ENCODE measurements at places on chromosomes 2 and 18.
A peak's percentile ranks its signal among the peaks of the same experiment; 100 is the strongest.

DNA sequence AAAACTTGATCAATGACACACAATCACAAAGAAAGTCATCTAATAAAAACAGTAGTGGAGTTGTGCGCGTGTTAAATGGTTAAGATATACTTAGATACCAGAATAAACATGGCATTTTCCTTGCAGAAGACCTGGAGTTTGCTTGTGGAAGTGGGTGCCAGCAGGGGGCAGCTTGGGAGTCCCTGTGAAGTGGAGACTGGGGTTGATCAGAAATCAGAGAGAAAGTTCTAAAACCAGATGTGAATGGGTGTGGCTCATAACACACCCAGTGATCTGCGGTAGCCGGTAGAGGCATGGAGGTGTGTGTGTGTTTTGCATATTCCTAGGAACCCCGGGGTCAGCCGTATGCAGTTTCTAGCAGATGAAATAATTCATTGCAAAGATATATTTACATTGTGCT, 300.1 kb upstream of the TRIB2 start:
- DNase-seq: no peak

DNA sequence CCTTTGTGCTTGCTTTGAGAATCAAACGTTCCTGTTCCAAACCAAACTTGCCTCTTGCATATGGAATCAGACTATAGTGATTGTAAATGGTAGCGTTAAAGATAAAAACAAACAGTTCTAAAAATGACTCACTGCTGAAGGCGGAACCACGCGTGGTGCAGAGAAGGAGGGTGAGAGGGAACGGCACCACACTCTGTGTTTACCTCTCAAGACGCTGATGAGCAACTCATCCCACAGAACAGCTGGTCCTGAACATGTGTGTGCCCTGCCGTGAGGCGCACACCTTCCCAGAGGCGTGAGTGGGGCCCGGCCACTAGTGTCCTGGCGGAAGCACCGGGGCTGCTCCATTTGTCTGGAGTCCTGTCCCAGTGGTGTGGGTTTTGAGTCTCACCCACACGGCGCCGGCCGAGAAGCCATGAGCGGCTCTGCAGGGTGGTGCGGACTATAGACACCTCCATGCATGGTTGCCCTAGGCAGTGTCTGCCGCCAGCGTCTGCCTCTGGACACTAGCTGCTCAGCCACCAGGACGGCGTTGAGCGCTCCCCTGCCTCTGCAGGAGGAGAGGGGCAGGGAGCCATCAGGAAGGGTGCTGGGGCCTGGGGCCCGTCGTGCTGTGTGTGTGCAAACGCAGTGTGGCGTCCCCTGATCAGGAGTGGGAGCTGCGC, 52.1 kb downstream of the NFATC1 start:
- no peak for DNase-seq

DNA sequence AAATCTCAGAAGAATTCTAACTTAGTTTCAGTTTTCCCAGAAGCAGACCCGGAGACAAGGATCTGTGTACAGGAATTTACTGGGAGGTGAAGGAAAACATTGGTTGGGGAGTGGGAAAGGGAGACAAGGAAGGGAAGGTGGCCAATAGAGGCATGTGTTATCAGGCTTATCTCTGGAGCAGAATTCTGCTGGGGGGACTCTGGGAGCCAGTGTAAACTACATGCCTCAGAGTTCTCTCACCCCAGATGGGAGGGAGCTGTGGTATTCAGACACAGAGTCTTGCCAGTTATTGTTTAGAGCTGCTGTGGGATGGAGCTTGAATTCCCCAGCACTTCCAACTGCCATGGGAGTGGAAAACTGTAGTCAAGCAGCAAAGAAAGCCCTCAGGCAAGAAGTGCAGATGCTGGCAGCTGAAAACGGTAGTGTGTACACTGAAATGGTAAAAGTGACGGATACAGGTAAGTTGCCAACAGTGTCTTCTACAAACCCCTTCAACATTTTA, 19.0 kb downstream of the DNPEP start:
- DNase-seq: no peak

GRCh38 chr2:240395448-240395847, 40.0 kb upstream of the GPC1 start:
- no peak for DNase-seq

- DNase-seq: no peak
These were observed 84.5 kb upstream of the PGAP1 start for GRCh38 chr2:197011021-197011417.

DNA sequence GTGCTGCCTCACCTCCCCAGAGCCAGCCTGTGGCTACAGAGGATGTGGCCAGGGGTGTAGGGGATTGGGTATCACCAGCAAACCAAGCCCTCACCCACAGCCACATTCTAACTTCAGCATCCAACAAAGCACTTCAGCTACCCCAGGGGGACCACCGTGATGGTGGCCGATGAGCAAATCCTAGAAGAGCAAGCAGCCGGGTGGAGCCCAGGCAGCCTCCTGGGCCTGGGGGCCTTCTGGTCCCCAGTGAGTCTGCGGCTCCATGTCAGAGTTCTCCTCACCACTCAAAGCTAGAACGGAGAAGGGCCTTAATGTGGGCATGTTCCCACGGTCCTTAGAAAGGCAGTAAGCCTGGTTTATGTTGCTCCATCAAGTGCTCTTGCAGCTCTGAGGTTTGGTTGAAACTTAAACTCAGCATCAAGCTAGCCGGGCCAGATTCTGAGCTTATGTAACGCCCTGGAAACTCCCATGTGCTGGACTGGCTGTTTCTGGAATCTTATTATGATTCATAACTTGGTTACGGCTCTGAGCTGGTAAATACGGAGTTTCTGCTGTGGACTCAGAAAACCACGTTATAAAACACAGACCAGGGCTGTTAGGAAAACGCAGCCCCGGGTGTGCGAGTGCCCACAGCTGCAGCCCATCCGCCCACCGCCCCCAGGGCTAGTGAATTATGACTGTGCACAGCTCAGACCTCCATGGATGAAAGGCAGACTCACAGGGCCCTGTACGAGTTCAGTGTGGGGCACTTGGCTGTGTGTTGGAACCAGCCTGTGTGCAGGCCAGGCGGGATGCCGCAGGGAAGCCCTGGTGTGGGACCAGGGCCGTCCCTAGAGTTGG, 99.8 kb downstream of the SEPTIN10 start:
- peak; percentile 79 for DNase-seq

DNA sequence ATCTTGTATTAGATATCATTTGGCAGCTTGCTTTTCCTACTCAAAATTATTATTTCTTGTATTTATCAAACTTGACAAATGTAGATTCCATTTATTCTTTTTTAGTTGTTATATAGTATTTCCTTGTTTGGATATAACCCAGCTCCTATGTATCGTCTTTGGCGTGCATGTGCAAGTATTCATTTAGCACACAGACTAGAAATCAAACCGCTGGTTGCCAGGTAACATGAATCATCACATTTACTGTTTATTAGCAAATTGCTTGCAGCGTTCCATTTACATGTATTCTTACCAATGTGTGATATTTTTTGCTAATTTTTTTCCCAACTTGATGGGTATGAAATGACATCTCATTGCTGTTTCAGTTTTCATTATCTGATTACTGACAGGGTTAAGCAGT, 2089.7 kb upstream of the CELF4 start:
- DNase-seq: no peak

- no peak for DNase-seq
These were observed 1040.7 kb upstream of the SLC39A10 start for GRCh38 chr2:194616334-194616733.

DNA sequence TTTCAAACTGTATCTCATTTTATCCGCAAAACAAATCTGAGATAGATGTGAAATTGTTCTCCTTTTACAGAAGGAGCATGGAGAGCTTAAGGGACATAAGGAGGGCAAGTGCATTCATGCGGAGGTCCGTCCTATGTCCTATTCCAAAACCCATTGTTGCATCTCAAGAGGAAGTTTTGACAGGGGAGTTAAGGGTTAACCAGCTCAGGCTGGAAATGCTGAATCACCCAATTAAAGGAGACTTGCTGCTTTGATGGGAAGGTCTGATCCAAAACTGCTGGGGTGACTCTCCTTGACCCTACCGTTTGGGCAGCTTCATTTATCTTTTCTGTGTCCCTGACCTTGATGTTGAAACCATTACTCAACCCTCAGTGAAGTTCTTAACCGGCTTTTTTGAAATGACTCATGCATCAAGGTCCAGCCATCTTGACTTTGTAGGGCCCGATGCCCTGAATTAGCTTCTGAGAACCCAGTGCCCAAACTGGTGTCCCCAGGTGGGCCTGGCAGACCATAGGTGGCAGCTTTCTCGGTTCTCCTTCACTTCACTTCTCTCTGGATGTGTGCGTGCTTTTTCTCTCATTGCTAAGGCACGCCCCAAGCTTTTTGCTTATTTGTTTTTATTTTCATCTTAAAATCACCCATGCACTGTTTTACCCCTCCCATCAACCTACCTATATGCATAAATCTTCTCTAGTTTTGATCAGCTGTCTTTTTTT, 15.9 kb upstream of the TXNDC2 start:
- DNase-seq: peak; percentile 43

GRCh38 chr18:74595431-74595830, 2.2 kb upstream of the ZNF407 start:
- no peak for DNase-seq

DNA sequence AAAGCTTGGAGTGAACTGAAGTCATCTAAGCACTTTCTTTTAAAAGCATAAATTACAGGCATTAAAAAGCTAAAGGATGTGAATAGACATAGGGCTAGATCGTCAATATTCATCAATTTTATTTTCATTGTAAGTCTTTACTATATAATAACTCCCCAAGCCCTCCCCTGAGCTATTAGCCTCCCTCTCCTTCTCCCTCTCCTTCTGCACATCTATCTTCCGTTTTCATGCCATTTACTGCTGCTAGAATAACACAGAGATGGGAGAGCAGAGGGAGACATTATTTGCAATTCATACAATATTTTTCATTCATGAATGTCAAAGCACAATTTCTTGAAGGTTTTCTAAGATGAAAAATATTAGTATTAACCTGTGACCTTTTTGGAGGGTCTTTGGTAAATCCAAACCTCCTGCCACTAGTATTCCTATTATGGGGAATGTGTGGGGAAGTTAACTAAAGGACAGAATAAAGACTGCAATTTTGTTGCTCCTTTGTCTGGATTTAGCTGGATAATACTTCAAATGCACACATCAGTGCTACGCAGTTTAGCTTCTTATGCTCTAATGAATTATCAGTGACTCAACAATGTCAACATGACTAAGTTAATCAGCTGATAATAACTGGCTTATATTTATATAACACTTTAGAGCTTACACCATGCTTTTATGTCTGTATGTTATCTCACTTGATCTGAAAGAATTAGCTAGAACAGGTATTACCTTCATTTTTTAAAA, 28.2 kb upstream of the MFF start:
- DNase-seq: no peak

DNA sequence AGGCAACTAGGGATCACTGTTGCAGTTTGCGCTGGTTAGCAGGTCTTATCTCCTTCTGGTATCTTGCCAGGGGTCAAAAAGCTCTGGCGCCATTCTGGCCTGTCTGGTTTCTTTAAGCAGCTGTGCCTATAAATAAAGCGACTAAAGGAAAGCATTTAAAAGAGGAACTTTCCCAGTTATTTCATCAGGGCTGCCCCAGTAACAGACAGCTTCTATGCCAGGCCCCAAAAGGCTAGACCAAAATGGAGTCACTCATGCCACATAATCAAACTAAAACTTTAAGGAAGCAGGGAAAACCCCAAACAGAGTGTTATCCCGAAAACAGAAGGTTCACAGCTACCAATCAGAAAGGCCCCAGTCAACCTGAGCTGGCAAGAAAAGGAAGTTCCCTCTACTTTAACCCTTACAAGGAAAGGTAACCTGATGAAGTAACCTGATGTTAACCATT, 41.2 kb upstream of the HNRNPA3 start:
- no peak for DNase-seq

DNA sequence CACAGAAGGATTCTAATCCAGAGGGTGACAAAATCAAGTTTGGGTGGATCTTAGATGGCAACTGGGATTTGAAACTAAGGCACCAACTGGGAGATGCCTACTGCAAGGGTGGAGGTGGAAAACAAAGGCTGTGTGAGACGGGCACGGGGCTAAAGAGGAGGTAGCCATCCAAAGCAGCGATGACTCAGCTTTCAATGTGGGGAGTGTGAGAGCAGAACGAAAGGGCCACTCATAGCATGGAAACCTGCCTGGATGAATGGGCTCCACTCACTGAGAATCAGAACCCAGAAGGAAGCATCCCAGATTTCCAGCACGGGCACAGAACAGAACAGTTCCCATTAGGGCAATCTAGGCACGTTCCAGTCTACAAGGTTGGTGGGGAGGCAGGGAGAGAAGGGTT, 159.5 kb downstream of the COL4A4 start:
- DNase-seq: no peak

GRCh38 chr2:150594299-150594698, 106.8 kb upstream of the RND3 start:
- DNase-seq: no peak

DNA sequence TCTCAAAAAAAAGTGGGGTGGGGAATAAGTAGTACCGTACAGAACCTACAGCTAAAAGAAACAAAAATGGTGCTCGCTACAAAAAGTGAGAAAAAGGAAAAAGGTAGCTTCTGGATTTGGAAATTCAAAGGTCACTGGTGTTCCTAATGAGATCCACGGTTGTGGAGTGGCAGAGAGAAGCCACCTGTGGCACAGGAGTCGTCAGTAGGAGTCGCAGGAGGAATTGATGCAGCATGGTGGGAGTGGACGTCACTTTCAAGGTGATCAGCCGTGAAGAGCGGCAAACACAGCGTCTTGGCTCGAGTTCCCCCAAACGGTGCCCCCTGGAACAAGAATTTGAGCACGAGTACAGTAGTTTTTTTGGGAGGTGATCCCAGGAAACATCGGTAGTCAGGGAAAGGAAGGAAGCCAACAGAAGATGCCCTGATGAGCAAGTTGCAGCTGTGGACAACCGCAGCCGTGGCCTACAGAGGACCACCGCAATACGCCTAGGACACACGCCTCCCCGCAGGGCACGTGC, 1.4 kb upstream of the TTL start:
- peak; percentile 70 for DNase-seq

DNA sequence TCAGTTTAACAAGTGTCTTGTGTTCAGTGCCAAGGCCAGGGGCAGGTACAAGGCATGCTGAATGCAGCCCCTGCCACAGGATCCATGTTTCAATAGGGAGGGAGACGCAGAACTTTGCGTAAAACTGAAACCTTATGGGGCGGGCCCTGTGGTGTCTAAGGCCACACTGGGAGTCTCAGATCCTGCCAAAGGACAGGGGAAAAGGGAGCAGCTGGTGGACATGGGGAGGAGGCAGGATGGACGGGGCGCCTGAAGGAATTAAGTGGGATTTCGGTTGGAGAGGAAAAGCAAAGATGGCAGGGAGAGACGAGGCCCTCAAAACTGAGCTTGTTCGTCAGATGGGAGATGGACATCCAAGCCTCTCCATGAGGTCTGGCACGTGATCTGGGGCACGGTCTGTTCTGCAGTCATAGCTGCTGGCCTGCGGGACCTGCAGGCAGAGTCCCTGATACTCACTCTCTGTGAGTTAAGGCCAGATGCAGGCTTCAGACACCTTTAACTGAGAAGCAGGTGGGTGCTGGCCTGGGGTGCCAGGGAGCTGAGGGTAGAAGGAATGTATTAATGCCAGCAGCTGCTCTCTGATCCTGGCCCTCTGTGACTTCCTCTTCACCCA, 48.8 kb downstream of the TCF7L1 start:
- no peak for DNase-seq

- no peak for DNase-seq
These were observed 58.8 kb upstream of the DYNAP start for GRCh38 chr18:54532222-54532621.

GRCh38 chr18:12726774-12727550, 24.1 kb downstream of the PSMG2 start:
- DNase-seq: peak; percentile 69
